ENCODE measurements at places on chromosomes 7 and 10.

GRCh38 chr7:66173856-66174255, 31.3 kb upstream of the TPST1 start:
- DNase-seq, result no peak

DNA sequence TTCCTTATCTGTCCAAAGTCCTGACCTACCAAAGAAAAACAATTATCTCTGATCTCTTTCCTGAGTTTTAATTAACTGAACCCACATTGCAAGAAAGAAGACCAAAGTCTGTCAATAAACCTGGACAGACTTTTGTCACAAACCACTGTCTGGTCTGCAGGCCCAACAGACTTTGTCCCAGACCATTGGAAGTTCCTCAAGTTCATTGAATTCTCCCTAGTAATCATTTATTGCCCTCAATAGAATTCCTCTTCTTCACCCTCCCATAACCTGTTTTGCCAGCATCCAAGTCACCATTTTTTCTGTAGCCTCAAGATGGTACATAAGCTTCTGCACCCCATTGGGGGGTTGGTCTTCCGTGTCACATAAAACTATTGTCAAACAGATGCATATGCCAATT, 3.9 kb upstream of the DNMBP start:
- no peak for DNase-seq

DNA sequence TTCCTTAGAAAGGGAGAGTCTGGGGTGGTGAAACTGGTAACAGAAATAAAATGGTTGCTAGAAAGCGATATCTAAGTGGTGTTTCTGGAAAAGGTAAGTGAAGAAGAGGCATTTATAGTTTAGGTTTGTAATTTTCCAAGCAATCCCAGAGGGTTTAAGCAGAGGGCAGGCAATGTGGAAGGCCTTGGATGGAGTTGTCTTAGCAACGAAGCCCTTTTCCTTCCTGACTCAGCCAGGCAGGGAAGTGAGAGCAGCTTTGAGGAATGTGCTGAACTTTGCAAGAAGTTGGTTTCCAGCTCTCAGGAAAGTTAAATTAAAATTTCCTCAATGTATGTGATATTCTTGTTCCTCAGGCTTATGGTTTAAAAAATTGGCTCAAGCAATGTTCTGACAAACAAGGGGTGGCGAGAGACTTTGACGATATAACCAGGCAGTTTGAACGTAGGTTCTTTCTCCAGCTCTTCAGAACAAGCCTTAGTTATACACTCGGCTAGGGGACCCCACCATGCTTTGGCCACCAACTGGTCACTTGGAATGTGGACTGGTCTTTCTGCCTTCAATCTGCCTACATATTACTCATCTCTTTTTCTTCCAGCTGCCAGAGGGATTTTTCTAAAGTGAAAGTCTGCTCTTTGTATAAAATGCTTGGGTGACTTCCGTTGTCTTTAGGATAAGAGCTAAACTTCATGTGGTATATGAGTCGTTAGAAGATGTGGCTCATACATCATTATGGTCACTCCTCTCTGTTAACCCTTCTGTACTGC, 66.9 kb upstream of the SLC25A13 start:
- DNase-seq, result no peak

- DNase-seq, result no peak
These were observed 17.8 kb upstream of the HKDC1 start for GRCh38 chr10:69202332-69202731.

- DNase-seq, result no peak
These were observed 96.7 kb downstream of the SFMBT2 start for GRCh38 chr10:7314170-7314569.

- no peak for DNase-seq
These were observed 33.3 kb upstream of the GARS1 start for GRCh38 chr7:30561389-30561788.

GRCh38 chr10:115696747-115697146, 576.3 kb downstream of the GFRA1 start:
- DNase-seq, result no peak

DNA sequence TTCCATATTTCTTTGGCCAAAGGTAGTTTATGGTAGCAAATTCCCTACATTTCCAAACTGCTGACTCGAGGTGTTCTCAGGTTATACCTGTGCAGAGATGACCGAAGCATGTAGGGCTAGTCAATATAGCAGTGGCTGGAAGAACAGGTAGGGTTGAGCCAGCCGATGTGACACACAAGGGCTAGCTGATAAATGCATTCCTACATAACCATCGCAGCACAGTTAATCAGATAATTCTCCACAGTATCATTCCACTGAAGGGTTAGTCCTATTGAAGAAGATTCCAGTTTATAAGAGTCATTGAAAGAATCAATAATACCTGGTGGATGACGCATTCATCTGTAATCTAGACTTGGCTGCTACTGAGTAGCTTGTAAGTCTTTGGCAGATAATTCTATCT, 220.0 kb downstream of the KIF20B start:
- no peak for DNase-seq

DNA sequence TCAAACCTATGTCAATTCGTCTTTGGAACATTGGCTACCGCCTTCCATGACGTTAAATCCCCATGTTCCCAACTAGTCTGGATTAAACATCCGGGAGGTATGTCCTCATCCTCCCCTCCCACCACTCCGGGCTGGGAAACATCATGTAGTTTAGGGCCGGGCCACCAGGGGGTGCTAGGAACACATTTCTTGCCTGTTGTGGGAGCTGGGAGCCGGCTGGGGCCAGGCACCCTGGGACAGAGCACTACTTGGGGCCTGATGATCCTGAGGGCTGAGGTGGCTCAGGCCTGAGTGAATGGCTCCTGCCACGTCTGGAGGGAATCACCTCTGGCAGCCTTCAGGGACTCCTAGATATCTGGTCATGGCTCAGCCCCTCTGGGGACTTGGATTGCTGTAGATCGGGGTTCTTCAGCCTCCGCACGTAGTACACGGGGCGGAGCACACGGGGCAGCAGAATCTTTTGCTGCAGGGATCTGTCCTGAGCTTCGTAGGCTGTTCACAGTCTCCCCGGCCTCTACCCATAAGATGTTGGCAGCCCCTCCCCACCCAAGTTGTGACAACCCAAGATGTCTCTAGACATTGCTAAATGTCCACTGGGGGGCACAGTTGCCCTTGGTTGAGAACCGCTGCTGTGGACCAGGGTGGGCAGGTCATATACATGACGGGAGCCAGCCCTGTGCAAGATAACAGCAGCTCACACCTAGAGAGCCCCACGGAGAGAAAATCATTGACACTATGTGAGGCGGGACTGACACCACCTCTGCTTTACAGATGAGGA, 141.2 kb upstream of the ZNF716 start:
- DNase-seq, result no peak

DNA sequence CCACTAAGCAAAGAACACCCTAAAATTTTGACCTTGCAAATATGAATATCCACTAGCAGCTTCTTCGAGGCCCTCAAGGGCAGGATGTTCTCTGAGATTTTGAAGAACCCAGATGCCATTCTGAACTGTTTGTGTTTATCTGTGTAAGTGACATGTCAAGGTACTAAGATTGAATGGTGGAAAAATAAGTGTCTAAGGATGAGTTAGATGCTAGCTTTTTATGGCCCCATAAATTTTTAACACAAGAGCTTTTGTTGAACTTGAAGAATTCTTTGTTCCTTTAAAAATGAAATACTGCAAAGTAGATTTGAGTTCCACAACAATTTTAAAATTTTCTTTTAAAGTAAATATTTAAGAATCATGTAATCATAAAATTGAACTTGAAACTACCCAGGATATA, 259.8 kb downstream of the CSTF2T start:
- DNase-seq, result no peak

- DNase-seq, result no peak
These were observed 507.0 kb upstream of the KLF6 start for GRCh38 chr10:4291990-4292389.

DNA sequence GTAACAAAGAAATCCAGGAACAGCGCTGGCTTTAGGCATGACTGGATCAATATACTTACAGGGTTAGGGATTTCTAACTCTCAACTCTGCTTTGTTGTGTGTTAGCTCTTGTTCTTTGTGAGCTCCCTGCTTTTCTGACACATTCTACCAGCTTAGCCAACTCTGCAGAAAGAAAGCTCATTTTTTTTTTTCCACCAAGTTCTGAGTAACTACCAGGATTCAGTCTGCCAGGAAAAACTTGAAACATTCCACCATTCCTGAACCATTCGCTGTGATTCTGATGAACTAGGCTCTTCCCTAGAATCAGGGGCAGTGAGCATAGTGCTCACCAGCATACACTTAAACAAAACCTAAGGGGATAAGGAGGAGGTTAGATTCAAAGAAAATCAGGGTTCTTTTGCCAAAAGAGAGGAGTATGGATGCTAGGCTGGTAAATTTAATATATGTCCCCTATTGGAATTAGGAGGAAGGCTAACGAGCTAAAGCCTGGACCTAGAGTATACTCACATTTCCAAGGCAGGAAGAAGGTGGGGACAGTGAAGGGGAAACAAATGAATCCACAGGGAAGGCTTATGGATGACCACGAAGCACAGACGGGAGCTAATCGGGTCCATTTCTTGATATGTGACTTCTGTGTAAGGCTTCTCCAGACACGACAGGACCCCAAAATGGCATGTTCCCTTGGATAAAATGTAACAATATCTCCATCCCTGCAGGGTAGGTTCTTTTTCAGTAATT, 183.4 kb downstream of the PRKG1 start:
- DNase-seq, result no peak

DNA sequence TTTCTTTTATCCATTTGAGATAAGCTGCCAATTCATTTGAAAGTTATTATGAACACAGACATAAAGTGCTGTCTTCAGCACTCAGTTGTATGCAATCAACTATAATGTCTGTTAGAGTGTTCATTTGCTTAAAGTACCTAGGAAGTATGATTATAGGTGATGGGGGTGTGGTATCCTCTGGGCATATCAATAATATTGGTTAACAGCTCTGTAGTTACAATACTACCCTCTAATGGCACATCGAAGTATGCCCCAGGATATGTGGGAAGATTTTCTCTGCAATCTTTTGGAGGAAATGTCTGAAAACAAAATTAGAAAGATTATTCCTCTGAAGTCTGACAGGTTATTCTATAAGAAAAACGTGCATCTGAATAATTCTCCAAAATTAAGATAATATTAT, 429.7 kb downstream of the ARL4A start:
- no peak for DNase-seq

- DNase-seq, result no peak
These were observed 7.7 kb downstream of the SLC37A3 start for GRCh38 chr7:140390466-140391190.

- DNase-seq, result no peak
These were observed 509.5 kb downstream of the PLXNA4 start for GRCh38 chr7:132066761-132067171.

- DNase-seq, result no peak
These were observed 166.5 kb downstream of the TFEC start for GRCh38 chr7:115864082-115864481.

DNA sequence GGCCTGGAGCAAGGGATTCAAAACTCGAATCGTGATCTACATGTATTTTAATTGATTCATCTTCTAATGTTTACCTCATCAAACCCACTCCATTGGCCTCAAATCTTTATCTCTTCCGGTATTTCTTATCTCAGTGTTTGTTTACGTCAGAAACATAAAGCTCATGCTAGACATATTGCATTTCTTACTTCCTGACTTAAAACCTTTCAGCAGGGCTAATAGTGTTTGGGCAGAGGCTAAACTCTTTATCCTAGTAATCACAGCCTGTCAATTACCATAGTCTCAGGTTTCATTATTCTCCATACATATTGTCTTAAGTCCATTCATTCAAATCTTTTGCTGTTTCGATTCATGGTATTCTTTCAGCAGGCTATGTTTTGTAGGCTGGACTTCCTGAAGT, 81.3 kb upstream of the AGR3 start:
- peak; percentile 28 for DNase-seq

DNA sequence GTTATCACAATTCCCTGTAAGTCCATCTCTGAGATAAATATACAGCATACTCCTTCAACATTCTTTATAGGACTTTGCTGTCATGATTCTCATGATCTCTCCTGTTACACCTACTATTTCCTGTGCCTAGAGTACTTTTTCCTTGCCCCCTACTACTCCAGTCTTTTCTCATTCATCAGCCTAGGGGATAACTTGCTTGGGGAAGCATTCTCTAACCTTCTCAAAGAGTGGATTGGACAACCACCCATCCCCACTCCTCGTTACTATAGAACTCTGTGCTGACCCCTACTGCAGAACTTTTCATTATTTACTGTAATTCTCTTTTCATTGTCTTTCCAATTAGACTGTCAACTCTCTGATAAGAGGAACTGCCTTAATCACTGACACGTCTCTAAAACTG, 57.4 kb upstream of the TFEC start:
- DNase-seq, result no peak

GRCh38 chr10:13816195-13816925, 229.6 kb downstream of the PRPF18 start:
- no peak for DNase-seq

DNA sequence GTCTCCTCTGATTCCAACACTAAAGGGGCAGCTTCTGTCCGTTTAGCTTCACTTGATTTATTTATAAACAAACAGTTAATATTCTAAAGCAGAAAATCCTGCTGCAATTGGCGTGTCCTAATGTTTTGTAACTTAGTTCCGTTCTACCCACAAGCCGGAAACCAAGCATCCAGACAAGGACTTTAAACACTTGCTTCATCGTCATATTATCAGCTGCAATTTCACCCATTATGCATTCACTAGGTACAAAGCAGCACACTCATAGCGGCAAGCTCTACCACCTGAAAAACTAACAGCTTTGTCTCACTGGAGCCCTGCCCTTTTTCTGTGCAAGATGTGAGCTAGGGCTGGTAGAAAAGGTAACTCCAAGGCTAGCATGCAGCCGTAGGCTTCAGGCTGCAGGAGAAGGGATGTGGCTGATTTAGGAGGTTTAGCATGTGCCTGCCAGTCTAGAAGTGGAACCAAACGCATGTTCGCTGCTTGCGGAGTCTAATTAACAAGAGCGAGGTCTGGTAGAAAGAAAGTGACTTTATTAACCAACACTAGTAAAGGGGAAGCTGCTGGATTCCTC, 43.7 kb upstream of the BPGM start:
- DNase-seq, result no peak

GRCh38 chr10:132588301-132589013, 50.9 kb downstream of the INPP5A start:
- no peak for DNase-seq

DNA sequence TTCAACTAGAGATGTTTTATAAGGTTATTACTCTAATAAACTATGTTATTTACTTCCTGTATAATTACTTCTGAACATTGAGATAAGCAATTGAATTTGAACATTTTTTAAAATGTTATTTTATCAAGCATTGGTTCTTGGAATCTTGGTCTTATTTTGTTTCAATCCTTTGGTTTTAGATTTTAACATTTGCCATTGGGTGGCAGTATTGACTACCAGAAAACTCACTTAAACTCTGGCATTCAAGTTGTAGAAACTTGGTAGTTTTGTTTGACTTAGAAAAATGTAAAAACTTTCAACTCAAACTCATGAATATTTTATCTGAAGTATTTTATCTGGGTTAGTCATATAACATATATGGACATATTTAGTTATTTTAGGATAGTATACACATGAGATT, 48.1 kb downstream of the ATRNL1 start:
- no peak for DNase-seq

DNA sequence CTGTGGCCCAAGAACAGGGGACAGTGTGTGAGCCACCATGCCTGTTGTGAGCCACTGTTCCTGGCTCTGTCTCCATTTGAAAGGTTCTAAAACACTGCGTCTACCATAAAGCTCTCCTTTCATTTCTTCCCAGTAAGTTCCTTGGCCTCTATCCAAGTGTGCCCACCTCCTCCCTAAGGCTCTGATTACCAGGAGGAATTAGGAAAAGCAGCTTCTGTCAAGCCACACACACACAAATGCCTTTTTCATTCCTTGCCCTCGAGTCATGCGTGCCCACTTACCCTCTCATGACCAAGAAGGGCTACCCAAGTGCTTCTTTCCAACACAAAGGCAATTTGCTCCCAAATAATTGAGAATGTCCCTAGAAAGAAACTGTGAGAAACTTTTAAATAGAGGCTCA, 70.8 kb upstream of the PARD3 start:
- no peak for DNase-seq

All from NCI-H1436 (cell line).